T-cell (primary cell): ENCODE measurements at places on chromosomes 11 and 22. TPM values are rescaled to one million over a fixed set of nuclear protein-coding genes. Genes with fewer than 3 reads are reported as not detected.

- DNase-seq = no peak
Observed at GRCh38 chr11:65549096-65549495, 9.1 kb downstream of the LTBP3 start.

DNA sequence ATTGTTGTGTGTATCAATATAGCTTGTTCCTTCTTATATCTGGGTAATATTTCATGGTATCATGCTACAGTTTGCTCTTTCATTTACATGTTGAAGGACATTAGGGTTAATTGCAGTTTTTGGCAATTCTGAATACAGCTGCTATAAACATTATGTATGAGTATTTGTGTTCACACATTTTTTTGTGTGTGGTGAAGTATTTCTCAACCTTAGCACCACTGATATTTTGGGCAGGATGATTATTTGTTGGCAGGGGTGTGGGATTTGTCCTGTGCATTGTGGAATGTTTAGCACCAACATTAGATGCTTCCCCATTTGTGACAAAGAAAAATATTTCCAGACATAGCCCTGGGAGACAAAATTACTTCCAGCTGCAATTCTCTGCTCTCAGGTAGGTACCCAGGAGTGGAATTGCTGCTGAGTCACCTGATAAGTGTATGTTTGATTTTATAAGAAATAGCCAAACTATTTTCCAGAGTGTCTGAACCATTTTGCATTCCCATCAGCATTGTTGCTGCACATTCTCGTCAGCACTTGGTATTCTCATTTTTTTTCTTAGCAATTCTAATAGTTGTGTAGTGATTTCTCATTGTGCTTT lies 128.2 kb downstream of the SNX19 start:
- no peak for DNase-seq

DNA sequence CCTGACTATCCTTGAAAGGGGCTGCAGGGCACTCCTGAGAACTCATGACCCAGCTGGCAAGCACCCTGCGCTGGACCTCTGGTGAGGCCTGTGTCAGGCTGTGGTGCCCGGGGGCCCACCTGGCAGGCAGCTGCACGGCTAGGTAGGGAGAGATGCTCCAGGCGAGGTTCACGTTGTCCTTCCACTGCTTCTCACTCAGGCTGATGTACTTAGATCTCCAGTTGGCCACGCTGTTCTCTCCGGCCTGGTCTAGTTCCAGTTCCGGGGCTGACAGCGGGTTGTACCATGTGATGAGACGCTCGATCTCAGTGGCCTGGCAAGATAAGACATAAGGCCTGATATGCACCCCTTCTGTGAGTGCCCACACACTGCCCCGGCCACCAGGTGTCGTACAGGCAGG lies 44.7 kb upstream of the SERPIND1 start:
- no peak for DNase-seq

GRCh38 chr22:45376009-45376408 lies 37.4 kb downstream of the SMC1B start:
- DNase-seq = no peak

- no peak for DNase-seq
Observed at GRCh38 chr11:67510023-67510345, 2.0 kb upstream of the CDK2AP2 start.

Gene MAPK11
- 8.9 TPM for total RNA-seq

Gene P2RY6
- not detected for total RNA-seq

Gene FXYD6
- total RNA-seq = 0.53 TPM

Gene SLN
- total RNA-seq = not detected

Gene SCYL1
- 96.8 TPM for total RNA-seq
